ENCODE measurements at places on chromosomes 5 and 9.

- DNase-seq, result peak; percentile 33
Observed at GRCh38 chr5:73448463-73449136, at the start of gene FOXD1. Gene FOXD1 (minus strand): TSS chr5:73448777. CDS start chr5:73448362, 415 bp downstream.

DNA sequence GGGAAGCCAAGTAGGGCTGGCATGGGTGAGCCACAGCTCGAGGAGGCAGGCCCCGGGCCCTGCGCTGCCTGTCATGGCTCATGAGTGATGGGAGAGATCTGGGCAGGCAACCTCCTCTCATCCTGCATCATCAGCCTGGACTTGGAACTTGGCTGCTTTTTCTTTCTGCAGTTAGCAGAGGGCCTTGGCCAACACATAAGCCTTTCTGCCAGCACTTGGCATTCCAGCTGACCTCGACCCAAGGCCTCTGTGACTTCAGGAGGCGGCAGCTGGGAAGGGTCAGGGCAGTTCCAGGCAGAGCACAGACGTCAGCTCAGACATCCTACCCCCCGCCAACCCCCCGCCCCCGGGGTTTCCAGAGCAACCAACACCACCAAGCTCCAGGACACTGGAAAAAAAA lies 7.6 kb downstream of the S1PR3 start:
- DNase-seq, result no peak

GRCh38 chr9:613771-614347 lies 227.6 kb upstream of the DMRT1 start:
- peak; percentile 1 for DNase-seq

DNA sequence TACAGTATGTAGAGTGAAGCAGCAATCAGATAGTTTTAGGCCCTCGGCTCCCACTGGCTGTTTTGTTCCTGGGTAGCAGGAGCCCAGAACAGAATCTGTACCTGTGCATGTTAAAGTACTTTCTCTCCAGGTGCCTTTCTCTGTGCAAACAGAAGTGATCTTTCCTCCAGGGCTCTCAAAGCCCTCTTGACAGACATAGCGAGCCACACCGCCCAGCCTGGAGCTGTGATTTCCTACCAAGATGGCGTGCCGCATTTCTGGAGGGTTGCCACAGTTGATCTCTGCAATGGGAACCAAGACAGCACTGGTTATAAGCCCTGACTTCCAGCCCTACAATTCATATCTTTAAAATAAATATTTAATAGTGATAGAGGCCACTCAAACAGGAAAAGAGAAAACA lies 50.9 kb downstream of the SUSD1 start:
- DNase-seq, result no peak

DNA sequence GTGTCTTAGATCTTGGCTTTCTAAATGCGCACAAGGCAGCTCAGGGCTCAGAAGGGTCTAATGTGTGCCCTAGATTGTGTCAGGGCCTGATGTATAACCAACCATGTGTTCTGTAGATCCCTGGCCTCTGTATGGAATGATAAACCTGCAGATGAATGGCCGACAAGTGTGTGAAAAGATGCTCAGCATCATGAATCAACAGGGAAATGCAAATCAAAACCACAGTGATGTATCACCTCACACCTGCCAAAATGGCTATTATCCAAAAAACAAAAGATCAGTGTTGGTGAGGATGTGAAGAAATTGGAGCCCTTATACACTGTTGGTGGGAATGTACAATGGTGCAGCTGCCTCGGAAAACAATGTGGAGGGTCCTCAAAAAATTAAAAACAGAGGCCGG lies 489.8 kb downstream of the SEMA5A start:
- DNase-seq, result no peak

- DNase-seq, result no peak
Observed at GRCh38 chr5:58872670-58873273, 289.9 kb downstream of the RAB3C start.

DNA sequence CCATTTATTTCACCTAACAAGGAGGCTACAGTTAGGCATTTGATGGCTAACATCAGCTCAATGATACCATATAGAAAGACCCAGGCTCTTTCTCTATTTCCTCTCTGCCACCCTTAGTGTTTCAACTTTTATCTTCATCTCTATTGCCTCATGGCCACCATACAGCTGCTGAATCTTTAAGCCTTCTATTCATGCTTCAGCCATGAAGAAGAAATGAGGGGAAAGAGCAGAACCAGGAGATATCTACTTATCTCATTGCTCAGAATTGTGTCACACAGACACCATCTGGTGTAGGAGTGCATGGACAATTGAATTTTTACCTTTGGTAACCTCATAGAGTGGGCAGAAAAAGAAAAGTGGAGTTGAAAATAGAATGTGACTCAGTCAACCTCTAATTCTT lies 6.7 kb downstream of the GAPT start:
- no peak for DNase-seq

GRCh38 chr5:44808435-44809214 lies at the start of gene MRPS30:
Gene MRPS30 (plus strand): TSS chr5:44808947. CDS start chr5:44808963, 16 bp downstream.
- peak; percentile 88 for DNase-seq

DNA sequence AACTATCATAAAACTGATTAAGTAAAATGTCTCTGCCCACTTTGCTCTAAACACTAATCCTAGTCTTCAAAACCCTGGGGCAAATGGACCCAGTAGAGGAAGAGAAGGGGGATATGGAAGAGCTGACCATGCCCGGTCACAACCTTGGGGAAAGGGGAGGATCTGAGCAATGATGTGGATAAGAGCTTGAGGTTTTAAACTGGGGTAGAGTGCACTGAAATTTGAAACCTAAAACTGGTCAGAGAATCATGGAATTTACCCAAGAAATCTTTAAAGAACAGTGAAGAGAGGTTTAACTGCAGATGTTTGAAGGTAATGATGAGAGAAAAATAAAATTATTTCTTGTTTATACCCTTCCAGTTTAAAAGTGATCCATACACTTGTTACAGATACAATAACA lies 110.8 kb downstream of the MRPS30 start:
- no peak for DNase-seq

DNA sequence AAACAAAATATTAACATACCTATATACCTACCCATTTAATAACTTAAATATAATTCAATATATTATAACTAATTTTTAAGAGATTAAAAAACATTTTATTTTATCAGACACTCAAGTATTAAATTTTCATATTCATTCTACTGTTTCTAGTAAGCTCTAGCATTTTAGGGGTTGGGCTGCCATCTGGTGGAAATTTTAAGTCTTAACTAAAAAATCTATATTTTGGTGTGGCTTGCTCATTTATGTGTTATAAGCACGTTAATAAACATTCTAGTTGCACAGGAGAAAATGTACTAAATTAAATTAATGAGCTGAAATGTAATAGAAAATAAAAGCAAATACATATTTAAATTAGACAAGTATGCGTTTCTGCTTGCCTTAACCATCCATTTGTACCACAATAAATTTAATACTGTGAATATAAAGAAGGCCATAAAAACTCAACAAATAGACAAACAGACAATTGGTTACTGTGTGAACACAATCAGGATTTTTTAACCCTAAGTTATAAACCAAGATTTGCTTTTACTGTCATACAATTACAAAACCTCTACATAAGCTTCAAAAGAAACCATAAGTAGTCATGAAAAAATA lies 1728.3 kb upstream of the CDH9 start:
- no peak for DNase-seq

DNA sequence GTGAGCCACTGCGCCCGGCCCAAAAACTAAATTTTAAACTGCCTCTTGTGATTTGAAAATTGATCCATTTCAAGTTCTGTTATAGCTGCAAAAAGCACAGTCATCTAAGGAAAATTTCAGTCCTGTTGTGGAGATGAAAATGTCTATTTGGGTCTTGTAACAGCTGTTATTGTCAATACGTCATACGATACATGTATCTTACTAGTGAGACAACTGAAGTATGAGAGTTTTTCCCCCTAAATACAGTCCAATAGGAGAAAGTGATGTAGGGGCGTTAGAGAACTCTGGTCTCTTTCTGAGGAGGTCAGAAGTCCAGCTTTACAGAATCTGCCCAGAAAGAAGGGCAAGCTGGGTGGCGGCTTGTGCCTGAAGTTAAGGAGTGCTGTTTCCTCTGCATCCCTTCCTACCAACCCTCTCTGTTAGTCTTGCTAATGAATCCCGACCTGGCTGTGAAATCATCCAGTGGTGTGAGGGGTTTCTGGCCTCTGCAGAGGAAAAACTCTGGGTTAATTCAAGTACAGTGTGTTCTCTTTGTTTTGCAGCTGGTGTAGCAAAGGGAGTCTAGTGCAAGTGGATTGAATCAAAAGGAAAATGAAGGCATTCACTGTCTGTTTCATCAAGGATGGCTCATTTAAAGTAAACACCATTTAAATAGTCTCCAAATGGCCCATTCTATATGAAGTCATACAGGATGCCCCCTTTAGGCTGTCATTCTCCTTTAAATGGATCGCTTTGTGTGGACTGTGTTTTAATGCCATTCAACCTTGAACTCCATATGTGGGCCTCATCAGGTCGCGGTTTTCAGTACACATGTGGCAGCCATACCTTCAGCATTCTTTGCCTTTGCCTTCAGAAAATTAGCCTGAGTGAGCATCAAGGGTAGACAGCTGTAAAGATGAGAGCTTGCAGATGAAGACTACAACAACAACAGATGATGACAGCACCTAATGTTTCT lies 59.0 kb downstream of the AOPEP start:
- no peak for DNase-seq

GRCh38 chr5:25701936-25702335 lies 1057.2 kb upstream of the CDH10 start:
- DNase-seq, result no peak

DNA sequence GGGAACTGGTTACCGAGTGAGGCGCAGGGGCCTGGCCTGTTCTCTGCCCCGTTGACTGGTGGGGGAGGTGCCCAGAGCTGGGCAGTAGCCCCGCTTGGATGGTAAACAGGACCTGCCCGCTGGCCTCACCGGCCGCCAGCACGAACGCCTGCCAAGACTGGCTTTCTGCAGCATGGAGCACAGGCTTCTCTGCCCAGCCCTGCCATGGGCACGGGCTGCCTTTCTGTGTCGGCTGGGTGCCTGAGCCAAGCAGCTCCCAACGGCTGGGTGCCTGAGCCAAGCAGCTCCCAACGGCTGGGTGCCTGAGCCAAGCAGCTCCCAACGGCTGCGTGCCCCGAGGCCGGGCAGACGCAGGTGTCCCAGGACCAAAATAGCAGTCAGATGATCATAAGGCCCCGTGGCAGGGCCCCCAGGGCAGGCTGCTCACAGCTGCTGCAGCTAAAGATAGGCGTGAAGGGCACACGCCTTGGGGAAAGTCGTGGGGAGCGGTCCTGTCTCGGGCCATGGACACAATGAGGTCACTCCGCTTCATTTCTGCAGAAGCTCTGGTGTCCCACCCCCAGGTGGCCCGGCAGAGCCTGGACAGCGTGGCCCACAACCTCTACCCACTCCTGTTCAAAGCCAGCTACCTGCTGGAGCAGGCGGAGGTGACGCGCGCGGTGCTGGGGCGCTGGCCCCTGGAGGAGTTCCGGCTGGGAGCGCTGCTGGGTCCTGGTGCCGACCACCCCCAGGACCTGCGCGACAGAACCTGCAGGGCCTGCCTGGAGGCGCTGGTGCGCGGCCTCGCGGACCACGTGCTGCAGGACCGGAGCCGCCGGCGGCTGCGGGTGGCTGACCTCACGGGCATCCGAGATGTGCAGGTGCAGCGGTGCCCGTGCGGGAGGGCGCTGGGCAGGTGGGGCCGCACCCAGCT lies at the start of gene LRRC14B:
Gene LRRC14B (plus strand): TSS at position 460 of the 913 bp plus-strand sequence. CDS start 44 bp downstream, at position 504.
- DNase-seq, result no peak

- no peak for DNase-seq
Observed at GRCh38 chr5:72722792-72723452, 93.5 kb upstream of the TNPO1 start.

- DNase-seq, result no peak
Observed at GRCh38 chr5:122352331-122352730, 40.3 kb downstream of the SNCAIP start.

- DNase-seq, result no peak
Observed at GRCh38 chr9:87223392-87224246, 274.0 kb upstream of the DAPK1 start.

- no peak for DNase-seq
Observed at GRCh38 chr9:135088348-135088978, 995 bp downstream of the OLFM1 start.

GRCh38 chr9:136220017-136220729 lies 15.2 kb upstream of the LHX3 start:
- no peak for DNase-seq

- DNase-seq, result no peak
Observed at GRCh38 chr5:151110122-151110681, 29.4 kb upstream of the TNIP1 start.

- no peak for DNase-seq
Observed at GRCh38 chr5:103951776-103952175, 389.2 kb upstream of the NUDT12 start.

DNA sequence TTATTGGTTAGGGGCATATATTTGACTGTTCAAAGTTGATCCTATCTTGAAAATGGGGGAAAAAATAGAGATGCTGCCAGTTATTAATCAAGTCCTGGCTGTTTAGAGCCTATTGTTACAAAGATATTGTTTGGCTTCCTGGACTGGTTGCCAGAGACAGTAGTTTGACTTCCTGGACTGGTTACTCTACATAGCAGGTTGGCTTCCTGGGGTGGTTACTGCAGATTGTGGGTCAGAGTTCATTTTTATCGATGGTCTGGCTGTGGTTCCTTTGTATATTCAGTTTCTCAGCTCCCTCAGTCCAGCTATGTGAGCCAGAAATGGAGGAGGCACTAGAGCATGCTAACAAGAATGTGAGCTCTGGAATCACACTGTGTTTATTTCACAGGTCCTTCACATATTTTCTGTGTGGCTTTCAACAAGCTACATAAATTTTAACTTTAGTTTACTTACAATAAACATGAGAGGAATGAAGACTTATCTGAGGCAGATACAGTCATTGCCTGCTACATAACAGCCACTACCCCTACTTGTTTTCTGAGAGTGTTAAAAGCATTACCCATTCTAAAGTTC lies 137.6 kb downstream of the TRPM3 start:
- DNase-seq, result no peak

DNA sequence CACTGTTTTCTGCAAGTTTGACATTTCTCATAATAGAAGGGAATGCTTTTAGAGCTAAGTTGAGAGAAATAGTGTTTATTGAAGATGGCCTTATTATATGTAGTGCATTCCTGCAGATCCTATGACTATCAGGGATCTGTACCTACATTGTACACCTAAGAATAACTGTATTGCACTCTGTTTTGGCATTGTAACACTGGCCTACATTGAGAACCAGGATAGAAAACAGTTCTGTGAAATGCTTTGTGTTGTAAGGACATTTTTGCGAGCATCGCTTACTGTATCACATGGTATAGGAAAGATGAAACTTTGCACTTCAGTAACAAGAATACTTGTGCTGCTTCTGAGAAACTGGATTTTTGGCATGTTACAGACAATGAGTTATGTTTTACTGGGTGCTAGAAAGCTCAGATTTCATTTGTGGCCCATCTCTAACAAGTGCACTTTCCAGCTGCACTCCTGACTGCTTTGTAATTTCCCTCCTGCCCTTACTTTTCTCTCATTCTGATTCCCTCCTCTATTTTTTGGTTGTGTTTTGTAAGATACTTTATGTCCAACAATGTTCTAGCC lies 30.6 kb downstream of the C9orf85 start:
- DNase-seq, result no peak

- no peak for DNase-seq
Observed at GRCh38 chr9:88936668-88937067, 54.6 kb upstream of the S1PR3 start.

- no peak for DNase-seq
Observed at GRCh38 chr5:151742870-151743294, 15.5 kb downstream of the ATOX1 start.

Data from effector memory CD8-positive, alpha-beta T cell (primary cell).